Pericardium fibroblast (primary cell): ENCODE measurements at places on chromosomes 16 and 17. TPM values are rescaled to one million over a fixed set of nuclear protein-coding genes. Genes with fewer than 3 reads are reported as not detected.

The SCGB1C2 gene
- total RNA-seq = not detected in 2 replicates

The DRC3 gene
- 0.26 and 0.70 TPM in 2 replicates for total RNA-seq

The CHST4 gene
- total RNA-seq = not detected in 2 replicates

The C16orf74 gene
- total RNA-seq = 9.2 and 12.2 TPM in 2 replicates

The LITAFD gene
- total RNA-seq = not detected in 2 replicates

The PAQR4 gene
- 1.8 and 4.0 TPM in 2 replicates for total RNA-seq

The TRPV3 gene
- 1.2 and 1.5 TPM in 2 replicates for total RNA-seq

The RNU2-1 gene
- not detected in 2 replicates for total RNA-seq

The XYLT1 gene
- total RNA-seq = 4.3 and 12.1 TPM in 2 replicates

The DLX4 gene
- total RNA-seq = not detected in 2 replicates

The COX6A2 gene
- not detected in 2 replicates for total RNA-seq

The IKZF3 gene
- total RNA-seq = not detected in 2 replicates

The SLC12A3 gene
- total RNA-seq = not detected in 2 replicates

The TEKT3 gene
- total RNA-seq = 0.09 TPM in 1 of 2 replicates, not detected in the other

The FBXO39 gene
- 0.94 TPM in 1 of 2 replicates, not detected in the other for total RNA-seq

The NOXO1 gene
- total RNA-seq = 2.1 TPM in 1 of 2 replicates, not detected in the other

The SEZ6 gene
- total RNA-seq = not detected in 2 replicates

The PRCD gene
- 0.94 and 1.9 TPM in 2 replicates for total RNA-seq

The HBA1 gene
- total RNA-seq = 1.9 TPM in 1 of 2 replicates, not detected in the other

The CHD9NB gene
- total RNA-seq = 1.1 and 1.6 TPM in 2 replicates

The SSTR5 gene
- not detected in 2 replicates for total RNA-seq

The TBC1D3I gene
- not detected in 2 replicates for total RNA-seq

The SLC13A5 gene
- total RNA-seq = under 0.01 TPM in 1 of 2 replicates, not detected in the other

The NME4 gene
- total RNA-seq = 169 and 171 TPM in 2 replicates

The PPM1D gene
- total RNA-seq = 7.6 and 10.4 TPM in 2 replicates

The KRT34 gene
- not detected in 2 replicates for total RNA-seq

The NPW gene
- 1.6 and 8.7 TPM in 2 replicates for total RNA-seq

The NECAB2 gene
- 0.47 TPM in 1 of 2 replicates, not detected in the other for total RNA-seq

The TNFRSF17 gene
- total RNA-seq = not detected in 2 replicates

The OVCA2 gene
- total RNA-seq = 47.5 and 59.3 TPM in 2 replicates

The ATP1B2 gene
- total RNA-seq = 0.93 TPM in 1 of 2 replicates, not detected in the other

The ZNF469 gene
- 8.2 and 11.7 TPM in 2 replicates for total RNA-seq

The SLC16A6 gene
- 0.26 TPM in 1 of 2 replicates, not detected in the other for total RNA-seq

The C16orf96 gene
- 0.09 TPM in 1 of 2 replicates, not detected in the other for total RNA-seq

The FADS6 gene
- not detected in 2 replicates for total RNA-seq

The CDK3 gene
- 0.77 and 2.7 TPM in 2 replicates for total RNA-seq

The ZNF263 gene
- total RNA-seq = 38.0 and 49.0 TPM in 2 replicates

The P2RX5 gene
- total RNA-seq = 0.58 and 1.4 TPM in 2 replicates

The C1QL1 gene
- 2.6 and 13.5 TPM in 2 replicates for total RNA-seq

The BIRC5 gene
- total RNA-seq = 2.0 and 3.1 TPM in 2 replicates

The OTOA gene
- not detected in 2 replicates for total RNA-seq

The PEMT gene
- 35.0 and 37.5 TPM in 2 replicates for total RNA-seq

The CNTNAP1 gene
- 32.9 and 37.9 TPM in 2 replicates for total RNA-seq

The PPL gene
- 13.3 and 49.7 TPM in 2 replicates for total RNA-seq

The TBX6 gene
- under 0.01 TPM in 1 of 2 replicates, not detected in the other for total RNA-seq

The HSD3B7 gene
- total RNA-seq = 11.6 and 14.7 TPM in 2 replicates

The SLC47A1 gene
- total RNA-seq = 0.43 and 0.70 TPM in 2 replicates

The PYDC1 gene
- not detected in 2 replicates for total RNA-seq

The PRDM7 gene
- not detected in 2 replicates for total RNA-seq
